Stimulated activated CD4-positive, alpha-beta T cell treated with anti-CD3 and anti-CD28 coated beads, Interleukin-1b, Interleukin-23, amount 100 ng/mL, for 48 hours (primary cell): ENCODE measurements at places on chromosomes 11 and 22.

GRCh38 chr11:21877151-21877550 is 315.7 kb upstream of the ANO5 start:
- no peak for DNase-seq

DNA sequence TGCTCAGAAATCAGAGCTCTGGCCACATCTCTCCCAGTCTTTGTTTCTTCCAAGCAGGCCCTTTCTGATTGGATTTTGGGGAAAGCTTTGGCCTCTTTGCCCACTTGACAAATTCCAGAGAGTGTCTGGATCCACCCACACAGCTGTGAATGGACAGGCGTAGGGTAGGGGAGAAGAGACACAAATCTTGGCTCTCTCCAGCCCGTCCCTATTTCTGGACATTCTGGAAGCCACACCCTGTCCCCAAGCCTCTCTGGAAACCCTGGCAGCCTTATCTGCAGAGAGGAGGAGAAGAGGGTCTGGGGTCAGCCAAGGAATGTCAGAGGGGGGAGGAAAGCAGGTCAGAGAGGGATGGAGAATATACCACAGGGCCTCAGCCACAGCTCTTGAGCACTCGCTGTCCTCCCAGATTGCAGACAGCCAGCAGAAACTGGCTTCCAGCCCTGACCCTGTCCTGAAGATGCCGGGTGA is 59.5 kb upstream of the WNT11 start:
- DNase-seq = no peak

DNA sequence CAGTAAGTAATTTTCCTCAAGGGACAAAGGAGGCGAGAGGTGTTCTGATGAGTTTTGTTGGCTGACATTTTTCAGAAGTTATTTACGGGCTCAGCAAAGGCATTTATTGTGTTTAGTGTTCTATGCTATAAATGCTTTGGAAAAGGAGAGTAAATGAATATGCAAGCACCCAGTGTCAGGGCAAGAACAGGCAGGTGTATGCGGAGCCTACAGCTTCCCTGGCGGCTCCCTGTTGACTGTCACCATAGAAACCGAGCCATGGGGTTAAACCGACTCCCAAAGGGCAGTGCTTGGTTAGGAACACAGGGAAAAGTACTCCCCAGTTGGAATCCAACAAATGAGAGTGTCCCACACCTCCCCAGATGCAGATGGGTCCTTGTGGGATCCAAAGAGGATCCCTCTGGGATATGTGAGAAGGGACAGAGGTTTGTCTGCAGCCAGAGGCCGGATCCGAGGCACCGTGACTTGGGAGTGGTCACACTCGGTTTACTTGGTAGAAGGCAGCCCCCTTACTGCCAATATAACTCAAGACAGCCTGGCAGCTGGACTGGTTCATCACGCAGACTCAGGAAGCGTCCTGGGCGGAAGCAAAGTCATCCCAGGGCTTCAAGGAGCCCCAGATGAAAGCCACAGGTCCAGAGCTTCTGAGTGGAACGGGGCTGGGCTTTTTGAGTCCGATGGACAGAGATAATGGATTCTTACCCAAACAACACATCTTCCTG is 329.7 kb downstream of the CTTN start:
- DNase-seq = no peak

DNA sequence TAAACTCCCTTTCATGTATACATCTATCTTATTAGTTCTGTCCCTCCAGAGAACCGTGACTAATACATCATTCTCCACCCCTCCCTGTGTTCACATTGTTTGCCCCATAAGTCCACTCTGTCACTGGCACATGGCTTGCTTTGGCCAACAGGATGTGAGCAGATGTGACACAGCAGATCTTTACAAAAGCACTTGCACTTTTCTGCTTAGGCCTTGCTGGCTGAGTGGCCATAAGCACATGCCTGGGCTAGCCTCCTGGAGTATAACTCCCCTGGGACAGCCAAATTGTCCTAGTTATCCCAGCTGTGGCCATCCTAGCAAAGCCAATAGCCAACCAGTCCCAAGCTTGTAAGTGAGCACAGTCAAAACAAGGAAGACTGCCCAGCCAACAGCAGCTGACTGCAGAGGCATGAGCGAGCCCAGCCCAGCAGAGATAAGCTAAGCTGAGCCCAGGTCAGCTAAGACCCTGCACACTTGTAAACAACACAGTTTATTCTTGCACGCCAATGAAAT is 9.7 kb upstream of the RCN1 start:
- no peak for DNase-seq

GRCh38 chr11:3167143-3168119 is 2.3 kb upstream of the OSBPL5 start:
- DNase-seq = no peak

DNA sequence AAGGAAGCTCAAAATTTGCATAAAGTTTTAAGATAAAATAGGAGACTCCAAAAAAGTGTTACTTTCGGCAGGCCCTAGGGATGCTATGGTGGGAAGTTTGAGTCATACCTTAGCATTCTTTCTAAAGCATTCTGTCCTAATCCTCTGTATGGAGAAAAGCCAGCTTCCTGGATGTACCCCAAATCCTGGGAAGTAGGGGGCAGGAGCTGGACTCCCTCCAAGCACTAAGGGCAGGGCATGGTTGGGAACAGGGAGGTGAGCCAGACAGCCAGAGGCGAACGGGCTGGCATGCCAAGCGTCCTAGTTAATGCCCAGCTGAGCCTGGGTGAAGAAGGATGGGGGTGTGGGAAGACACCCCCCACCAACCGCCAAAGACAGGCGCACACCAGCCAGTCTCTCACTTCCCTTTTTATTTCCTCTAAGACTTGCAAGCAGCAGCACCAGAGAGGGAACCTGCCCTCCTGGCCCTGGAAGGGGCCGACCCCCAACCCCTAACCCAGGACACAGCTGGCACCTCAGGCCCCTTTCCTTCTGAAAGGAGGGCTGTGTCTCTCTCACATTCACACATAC is 23.9 kb downstream of the RTN4RL2 start:
- DNase-seq = no peak

DNA sequence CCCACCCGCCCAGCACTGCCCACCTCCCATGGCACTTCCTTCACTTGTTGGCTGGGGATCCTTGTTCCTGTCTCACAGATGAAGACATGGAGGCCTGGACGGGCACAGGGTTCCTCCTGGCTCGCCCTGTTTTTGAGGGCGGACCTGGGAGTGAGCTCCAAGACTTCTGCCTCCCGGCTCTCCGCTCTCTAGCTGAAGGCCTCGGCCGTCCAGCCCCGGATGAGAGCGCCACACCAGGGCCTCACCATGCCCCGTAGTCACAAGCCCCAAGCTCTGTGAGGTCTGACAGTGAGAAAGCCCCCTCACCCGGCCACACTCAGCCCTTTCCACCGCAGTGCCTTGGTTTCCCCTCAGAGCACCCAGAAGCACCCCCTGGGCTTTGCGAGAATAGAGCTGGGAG is 9.1 kb downstream of the TPCN2 start:
- no peak for DNase-seq

- no peak for DNase-seq
These were observed 127.2 kb upstream of the SLC5A12 start for GRCh38 chr11:26849036-26849435.

DNA sequence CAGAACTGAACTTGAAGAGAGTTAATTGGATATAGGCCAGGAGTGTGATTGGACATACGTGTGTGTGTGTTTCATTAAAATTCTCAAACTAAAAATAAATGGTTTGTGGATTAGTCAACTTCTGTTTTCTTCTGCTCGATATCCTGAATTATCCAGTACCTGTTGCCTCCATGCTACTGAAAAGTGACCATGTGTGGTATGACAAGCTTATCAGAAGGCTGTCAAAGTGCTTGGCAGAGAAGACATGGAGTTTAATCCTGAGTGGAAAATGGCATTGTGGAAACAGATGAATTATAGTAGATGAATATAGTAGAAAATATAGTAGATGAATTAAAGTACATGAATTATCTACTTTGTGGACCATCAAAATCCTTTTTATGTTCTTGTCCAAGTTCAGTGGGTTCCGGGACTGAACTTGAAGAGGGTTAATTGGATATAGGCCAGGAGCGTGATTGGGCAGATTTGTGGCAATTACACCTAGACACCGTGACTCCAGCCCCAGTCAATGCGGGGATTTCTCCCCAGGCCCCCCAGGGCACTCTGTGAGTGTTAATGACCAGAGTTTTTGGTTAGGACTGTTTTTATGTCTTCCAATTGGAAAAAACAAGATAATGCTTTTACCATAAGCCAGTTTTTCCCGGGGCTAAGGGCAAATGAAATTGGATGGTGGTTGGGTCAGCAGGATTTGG is 30.1 kb downstream of the GRAMD1B start:
- no peak for DNase-seq

DNA sequence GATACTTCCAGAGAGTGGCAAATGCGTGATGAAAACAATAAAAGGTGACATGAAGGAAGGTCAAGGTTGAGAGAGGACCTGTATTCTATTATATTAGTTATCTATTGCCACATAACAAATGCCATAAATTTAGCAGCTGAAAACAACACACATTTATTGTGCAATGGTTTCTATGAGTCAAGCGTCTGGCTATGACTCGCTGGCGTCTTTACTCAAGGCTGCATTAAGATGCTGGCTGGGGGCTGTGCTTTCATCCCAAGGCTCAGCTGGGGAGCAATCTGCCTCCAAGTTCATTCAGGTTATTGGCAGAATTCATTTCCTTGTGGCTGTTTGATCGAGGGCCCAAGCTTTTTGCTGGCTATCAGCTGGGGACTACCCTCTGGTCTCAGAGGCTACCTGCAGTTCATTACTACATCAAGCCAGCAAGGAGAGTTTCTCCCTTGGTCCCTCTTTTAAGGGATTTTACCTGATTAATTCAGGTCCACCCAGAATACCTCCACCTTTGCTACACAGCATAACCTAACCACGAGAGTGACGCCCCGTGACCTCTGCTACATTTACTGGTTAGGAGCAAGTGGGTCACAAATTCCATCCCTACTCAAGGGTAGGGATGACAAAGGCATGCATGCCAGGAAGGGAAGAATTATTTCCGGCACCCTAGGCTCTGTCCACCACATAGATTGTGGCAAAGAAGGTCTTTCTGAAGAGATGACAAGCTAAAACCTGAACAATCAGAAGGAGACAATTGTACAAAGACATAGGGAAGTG is 549.1 kb downstream of the MN1 start:
- DNase-seq = no peak

DNA sequence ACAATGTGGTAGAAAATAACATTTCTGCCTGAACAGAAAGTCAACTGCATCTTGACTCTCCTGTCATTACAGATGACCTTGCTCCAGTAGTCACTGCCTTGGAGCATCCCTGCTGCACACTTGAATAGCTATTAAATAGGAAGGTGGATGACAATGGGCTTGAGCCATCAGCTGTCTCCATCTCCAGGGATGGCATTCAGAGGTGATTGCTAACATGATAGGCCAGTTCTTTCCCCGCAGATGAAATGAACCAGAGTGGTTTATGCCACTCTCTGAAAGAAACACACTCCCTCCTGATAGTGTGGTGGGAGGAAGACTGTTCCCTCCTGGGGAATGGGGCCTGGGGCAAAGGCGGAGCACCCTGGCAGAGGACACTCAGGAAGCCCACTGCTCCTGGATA is 57.1 kb upstream of the OLFML1 start:
- no peak for DNase-seq

DNA sequence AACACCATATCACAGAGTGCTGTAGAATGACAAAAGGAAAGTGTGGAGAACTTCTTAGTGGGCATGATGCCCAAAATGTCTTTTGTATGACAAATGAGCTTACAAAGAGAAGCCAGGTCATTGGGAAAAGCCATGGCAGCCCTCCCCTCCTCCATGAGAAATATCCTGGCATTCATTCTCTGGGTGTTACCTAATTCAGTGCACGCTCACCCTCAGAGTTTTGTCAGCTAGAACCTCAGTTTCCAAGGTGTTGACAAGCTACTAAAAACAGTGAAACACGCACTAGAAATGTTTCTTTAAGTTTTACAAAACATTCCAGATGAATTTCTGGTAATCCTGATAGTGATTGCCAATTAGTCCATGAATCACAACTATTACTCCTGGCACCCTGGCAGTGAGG is 105.4 kb upstream of the FSHB start:
- no peak for DNase-seq

GRCh38 chr22:41998361-41999261 is at the start of gene WBP2NL:
Gene WBP2NL (plus strand): TSS chr22:41998788. CDS start chr22:41998819, 31 bp downstream.
- DNase-seq = peak; percentile 91

DNA sequence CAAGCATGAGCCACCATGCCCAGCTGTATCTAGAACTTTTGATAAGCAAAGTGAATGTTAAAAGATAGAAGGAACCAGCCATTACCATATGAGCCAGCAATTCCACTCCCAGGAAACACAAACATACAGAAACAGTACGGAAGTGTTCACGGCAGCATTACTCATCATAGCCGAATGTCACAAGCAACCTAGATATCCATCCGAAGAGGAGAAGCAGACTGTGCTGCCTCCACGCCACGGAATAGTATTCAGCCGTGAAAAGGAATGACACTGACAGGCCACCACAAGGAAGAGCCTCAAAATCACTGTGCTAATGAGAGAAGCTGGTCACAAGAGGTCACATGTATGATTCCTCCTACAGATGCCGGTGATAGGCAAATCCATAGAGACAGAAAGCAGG is 17.6 kb upstream of the MGAT3 start:
- DNase-seq = no peak

GRCh38 chr11:68036141-68036716 is 2.6 kb upstream of the TCIRG1 start:
- no peak for DNase-seq

DNA sequence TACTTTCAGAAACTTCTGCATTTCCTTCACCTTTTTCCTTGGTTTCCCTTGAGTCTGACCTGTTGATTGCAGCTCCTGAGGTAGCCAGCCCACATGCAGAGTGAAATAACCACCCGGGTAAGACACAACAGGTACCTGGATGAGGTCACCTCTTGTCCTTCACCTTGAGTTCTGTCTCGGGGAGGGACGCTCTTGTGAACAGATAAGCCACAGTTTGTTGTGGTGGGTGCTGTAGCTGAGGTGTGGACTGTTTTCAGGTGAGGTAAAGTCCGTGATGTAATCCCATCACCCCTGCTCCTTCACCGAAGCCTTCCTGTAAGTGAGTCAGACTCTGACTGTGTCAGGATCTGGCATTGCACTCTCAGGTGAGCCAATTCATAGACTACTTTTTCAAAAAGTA is 183.1 kb downstream of the NAV2 start:
- DNase-seq = no peak

DNA sequence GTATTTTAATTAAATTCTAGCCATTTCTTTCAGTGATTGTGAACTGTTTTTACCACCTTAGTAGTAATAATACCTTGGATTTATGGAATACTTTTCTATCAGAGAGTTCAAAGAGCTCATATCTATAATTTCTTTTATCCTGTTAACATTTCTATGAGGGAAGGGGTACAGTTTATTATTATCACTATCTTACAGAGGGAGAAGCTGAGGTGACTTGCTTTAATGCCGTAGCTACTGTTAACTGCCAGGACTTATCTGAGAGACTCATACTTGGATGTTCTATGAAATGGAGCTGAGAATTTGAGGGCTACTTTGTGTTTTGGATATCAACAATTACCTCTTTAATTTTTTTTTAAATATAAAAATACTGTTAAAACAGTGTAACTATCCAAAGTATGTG is 3.3 kb downstream of the REXO2 start:
- DNase-seq = no peak

- no peak for DNase-seq
These were observed 1.2 kb upstream of the DRG1 start for GRCh38 chr22:31398231-31398630.
